Caco-2 (cell line): ENCODE measurements at places on chromosomes 11 and 22.

- DNase-seq = no peak
These were observed 13.4 kb upstream of the GRK2 start for GRCh38 chr11:67252831-67253239.

DNA sequence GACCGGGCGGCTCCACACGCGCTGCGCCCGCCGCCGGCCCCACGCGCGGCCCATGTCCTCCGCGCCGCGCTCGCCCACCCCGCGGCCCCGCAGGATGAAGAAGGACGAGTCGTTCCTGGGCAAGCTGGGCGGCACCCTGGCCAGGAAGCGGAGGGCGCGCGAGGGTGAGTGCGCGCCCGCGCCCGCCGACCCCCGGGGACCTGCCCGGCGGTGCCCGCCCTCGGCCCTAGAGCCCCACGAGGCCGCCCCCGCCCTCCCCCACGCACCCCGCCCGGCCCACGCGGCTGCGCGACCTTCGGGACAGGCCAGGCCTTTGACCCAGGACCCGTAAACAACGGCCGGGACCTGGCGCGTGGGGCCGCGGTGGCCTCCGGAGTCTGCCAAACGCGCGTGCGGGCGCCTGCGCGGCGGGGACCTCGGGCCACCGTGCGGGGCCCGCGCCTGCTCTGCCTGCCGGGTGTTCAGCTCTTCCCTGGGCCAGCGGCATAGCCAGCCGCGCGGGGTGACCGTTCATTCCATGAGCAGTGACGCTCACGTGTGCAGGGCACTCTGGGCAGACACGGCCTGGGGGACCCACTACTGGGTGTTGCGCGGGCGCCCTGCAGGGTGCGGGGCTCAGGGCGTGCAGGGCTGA lies at the start of gene PARVB:
Gene PARVB (plus strand): TSS at position 15 of the 634 bp plus-strand sequence. CDS start 38 bp downstream, at position 53.
- peak; percentile 39 for DNase-seq

- DNase-seq = no peak
These were observed 53.1 kb downstream of the TBC1D22A start for GRCh38 chr22:46815559-46815895.

DNA sequence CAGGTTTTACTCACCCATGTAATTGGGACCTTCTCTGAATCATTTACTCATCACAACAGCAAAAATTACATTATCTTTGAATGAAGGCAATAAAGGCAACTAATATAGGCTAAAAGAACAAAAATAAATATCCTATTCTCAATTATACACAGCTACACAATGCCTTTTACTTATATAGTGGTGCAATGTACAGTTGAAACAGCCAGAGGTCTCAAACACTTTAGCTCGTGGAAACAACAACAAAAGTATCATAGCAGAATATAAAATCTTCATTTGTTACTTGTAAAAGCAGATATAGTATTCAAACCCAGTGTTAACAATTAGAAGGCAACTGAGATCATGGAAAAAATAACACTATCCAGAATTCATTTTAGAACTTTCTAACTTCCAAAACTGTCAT lies 20.6 kb upstream of the CCDC34 start:
- DNase-seq = no peak

- DNase-seq = no peak
These were observed 2.2 kb downstream of the MADD start for GRCh38 chr11:47271961-47272661.

- DNase-seq = no peak
These were observed 5.0 kb upstream of the PDE3B start for GRCh38 chr11:14638561-14638960.

GRCh38 chr11:69950621-69951020 lies 127.5 kb upstream of the ANO1 start:
- no peak for DNase-seq

DNA sequence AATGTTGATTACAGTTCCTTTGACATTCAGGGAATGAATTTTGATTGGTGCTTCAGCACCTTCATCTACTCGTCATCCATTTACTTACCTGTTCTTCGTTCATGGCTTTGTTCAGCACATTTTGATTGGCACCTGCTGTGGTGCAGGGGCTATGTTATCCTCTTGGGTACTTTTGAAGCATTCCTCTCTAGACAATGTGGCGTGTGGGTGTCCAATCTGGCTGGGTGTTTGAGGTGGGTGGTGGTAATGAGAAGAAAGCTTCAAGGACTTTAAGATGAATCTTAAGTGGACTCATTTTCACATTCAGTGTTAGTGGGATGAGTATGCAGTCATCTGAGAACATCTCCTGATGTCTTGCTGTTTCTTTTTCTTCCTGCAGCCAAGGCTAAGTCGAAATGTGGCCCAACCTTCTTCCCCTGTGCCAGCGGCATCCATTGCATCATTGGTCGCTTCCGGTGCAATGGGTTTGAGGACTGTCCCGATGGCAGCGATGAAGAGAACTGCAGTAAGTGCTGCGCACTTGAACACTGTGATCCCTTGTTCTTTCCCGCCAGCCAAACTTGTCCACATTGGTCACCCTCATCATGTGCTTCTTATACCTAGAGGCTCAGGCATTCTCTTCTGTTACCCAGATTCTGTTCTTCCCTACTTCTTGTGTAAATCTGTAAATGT lies 137.5 kb downstream of the LDLRAD3 start:
- no peak for DNase-seq

DNA sequence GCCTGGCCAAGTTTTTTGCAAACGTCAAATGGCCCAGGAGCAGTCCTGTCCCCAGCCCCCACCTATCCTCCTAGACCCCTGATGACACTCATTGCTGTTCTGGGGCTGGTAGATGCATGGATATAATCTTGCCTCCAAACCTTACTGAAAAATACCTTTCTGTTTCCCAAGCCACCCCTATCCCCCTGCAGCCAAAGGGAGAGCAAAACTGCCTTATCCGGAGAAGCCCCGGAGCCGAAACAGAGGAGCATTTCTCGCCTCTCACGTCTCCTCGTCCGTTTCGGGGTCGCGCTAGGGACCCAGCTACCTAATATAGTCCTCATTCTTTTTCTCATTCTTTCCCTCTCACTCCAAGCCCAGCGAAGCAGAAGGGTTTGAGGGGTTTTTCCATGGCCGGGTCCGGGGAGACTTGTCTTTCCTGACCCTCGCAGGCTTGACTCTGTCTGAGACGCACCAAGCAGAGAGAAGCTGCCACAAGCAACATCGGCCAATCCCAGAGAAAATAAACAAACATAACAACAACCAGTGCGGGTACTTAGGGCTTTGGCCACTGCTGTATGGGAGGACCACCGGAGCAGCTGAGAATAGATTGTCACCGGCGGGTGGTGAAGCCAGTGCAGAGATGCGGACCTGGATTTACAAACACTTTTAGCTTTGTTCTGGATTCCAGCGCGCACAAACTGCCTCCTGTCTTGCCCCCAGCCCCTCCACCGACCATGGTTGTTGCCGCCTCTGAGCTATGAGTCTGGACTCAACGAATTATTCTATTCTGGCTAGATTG lies 1.6 kb downstream of the BSX start:
- DNase-seq = no peak

GRCh38 chr11:117328375-117329010 lies 839 bp downstream of the CEP164 start:
- DNase-seq = peak; percentile 49

DNA sequence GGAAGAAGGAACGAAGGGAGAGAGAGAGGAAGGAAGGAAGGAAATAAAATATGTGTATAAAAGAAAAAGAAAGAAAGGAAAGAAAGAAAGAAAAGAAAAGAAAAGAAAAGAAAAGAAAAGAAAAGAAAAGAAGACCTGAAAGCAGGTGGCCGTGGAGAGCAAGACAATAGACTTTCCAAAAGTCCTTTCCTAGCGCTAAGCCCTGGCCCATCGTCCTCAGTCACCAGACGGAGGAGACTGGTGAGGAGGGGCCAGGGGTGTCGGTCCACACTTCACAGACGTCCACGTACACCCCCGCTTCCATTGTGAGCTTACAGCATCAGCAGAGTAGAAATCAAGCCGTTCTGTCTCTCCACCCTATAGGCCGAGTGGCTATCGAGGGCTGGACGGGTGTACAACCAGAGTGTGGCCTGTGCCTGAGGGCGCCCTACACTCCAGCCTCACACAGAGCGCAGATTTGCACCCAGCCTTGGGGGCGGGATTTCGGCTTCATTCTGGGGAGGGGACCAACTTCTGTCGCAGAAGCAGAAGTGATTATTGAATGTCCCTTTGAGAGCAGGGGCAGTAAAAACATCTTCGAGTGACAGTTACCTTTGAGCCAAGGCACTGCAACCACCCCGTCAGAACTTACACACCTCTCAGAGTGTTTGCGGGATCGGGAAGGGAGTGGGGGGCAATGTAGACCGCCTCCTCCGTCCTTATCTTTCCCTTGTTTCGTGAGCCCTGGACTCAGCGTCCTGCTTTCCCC lies 2.0 kb upstream of the BSX start:
- no peak for DNase-seq

DNA sequence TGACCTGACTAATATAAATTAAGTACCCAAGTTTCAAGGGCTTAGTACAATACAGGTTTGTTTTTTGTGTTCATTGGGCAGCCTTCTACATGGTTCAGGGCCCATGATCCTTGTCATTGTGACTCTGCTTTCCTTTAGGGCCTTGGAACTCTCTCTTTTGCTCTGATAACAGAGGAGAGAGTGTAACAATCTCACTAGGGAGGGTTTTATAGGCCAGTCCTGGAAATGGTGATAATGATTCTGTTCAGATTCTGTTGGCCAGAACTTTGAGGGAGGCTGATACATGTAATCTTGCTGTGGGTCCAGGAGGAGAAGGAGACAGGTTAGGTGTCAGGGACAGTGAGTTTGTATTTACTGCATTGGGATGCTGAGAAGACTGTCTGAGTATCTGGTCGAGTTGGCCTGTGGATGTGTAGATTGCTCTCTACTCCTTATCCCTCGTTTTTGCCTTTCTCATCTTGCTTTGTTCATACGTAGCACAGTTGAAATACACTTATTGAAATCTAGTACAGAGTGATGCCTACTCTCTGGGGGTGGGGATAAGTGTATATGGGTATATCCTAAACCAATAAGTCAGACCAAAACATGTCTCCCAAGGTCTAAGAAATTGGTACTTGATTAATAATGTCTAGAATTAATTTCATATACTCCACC lies 37.5 kb upstream of the HEPHL1 start:
- no peak for DNase-seq

GRCh38 chr22:33848251-33848650 lies 72.0 kb downstream of the LARGE1 start:
- no peak for DNase-seq

DNA sequence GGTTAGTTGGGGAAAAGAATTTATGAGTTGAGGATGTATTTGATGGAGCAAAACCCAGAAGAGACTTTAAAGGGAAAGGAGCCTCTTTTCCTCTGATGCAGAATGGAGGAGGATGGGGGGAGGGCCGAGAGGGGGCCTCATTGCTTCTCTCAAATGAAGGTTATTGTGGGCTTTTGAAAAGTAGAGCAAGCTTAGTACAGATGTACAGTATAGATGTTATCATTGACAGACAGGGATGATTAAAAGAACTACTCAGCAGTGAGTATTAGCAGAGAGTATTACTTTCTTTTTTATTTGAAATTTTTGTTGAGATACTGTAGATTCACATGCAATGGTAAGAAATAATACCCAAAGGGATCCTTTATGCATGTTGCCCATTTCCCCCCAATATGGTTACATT lies 98.1 kb downstream of the TEAD1 start:
- no peak for DNase-seq

DNA sequence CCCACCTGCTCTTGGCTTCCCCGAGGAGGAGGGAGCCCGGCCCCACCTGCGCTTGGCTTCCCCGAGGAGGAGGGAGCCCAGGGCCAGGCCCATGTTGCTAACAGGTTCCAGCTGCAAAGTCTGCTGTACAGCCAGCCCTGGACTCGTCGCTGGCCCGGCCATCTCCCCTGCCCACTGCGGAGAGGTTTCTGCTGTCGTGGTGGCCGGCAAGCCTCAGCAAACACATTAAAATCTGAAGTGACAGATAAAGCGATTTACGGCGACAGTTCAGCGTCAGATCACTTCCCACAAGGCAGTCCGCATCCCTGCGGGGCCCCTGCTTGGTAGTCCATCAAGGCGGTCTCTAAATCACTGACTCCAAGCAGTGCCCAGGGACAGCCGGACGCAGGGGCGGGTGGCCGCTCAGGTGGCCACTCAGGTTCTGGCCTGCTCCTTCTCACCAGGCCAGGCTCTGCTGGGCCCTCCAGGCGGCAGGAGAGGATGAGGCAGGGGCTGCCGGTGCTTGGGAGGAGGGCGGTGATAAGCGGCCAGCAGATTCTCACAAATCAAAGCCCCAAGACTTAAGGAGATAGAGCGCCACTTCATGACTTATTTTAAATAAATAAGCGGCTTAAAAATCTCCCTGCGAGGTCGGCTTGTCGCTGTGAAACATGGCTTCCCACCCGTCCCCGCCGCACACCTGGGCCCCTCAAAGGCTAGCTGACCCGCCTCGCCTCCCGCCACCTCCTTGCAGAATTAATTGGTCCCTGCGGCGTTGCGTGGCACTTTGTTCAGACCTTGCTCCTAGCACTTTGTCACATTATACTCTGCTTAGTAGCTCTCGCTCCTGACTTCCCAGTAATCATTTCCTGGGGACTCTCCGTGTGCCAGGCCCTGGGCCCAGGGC lies 21.1 kb downstream of the MACROD1 start:
- DNase-seq = no peak

DNA sequence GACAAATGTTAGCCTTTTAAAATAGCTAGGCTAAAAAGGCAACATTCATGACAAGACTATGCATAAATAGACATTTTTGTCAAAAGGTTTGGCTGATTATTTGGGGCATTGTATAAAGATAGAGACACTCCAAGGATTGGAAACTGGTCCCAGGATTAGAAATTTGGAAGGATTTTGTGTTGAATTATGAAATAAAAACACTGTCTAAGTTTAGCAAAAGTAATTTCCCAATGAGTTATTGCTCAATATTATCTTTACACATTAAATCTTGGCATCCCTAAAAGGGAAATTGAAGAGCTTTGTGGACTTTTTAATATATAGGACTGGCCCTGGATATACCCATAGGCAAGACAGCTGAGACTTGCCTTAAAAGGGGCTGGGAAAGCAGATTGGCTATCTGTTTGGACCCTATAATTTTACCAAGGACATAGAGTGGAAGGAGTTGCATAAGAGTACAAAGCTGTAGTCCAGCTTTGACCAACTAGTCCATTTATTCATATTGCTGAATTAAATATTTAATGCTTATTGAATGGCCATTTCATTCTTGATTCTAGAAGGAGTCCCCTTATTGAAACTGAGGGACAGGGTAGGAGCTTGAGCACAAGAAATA lies 382.7 kb downstream of the METTL15 start:
- DNase-seq = no peak

DNA sequence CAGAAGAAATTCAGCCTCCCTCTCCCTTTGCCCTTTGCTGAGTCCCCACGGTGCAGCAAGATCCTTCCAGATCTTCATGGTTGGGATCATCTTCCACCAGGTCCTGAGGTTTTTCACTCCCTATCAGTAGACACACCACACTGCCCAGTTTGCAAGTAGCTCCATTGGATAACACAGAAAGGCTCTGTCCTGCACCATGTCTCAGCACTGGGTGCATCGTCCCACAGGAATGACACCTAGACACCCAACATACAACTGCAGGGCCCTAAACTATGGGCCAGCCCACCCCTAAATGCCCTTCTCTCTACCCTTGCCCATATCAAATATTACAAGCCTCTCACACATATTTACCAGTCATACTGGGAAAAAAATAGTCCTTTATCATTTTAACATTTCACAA lies 9.4 kb downstream of the KLHL22 start:
- no peak for DNase-seq
